Dermis blood vessel endothelial cell (primary cell): ENCODE measurements at places on chromosomes 2 and 18.

- peak; percentile 51 for DNase-seq
Observed at GRCh38 chr2:207012461-207012860, 73.1 kb downstream of the CPO start.

DNA sequence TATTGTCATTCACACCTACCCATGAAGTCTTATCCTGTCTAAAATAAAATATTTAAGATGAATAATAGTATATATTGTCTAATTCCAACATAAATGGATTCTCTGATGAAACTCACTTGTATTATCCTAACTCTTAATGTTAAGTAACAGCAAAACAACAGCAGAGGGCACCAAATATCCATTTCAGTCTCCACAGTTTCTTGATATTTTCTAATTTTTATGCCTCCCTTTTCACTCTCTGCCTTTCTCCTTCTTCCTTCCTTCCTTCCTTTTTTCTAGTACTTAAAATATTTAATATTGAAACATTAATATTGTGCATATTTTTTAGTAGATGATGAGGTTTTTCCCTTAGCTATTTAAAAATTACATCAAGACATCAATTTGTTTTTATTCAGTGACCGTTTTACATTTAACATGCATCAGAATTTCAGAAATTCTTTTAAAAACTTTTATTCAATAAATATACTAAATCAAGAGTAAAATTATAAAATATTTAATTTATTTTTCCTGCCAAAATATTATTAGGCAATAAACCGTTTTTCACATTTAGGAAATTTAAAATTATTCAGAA, 97.6 kb downstream of the WDR7 start:
- peak; percentile 71 for DNase-seq

- no peak for DNase-seq
Observed at GRCh38 chr2:219727771-219728429, 100.5 kb downstream of the SLC4A3 start.

DNA sequence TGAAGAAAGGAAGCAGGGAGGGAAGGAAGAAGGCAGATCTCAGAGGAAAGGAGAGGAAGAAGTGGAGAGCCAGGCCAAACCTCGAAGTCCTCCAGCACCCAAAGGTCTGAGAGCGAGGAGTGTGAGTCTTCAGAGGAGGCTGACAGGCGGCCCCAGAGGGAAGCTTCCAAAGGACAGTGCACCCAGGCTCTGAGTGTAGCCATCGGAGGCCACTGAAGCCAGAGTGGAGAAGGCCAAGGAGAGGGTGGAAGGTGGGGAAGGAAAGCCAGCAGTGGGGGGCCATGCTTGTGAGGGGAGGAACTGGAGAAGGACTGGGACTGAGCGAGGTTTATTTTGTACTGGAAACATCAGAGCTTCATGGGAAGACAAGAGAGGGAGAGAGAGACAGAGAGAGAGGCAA, 6.0 kb downstream of the ATP6V1B1 start:
- DNase-seq: no peak

GRCh38 chr2:72148837-72149555, 1.3 kb upstream of the CYP26B1 start:
- DNase-seq: peak; percentile 39

GRCh38 chr2:240602266-240603050, 15.9 kb downstream of the CAPN10 start:
- DNase-seq: no peak

- DNase-seq: no peak
Observed at GRCh38 chr2:13616059-13616458, 899.3 kb downstream of the TRIB2 start.

DNA sequence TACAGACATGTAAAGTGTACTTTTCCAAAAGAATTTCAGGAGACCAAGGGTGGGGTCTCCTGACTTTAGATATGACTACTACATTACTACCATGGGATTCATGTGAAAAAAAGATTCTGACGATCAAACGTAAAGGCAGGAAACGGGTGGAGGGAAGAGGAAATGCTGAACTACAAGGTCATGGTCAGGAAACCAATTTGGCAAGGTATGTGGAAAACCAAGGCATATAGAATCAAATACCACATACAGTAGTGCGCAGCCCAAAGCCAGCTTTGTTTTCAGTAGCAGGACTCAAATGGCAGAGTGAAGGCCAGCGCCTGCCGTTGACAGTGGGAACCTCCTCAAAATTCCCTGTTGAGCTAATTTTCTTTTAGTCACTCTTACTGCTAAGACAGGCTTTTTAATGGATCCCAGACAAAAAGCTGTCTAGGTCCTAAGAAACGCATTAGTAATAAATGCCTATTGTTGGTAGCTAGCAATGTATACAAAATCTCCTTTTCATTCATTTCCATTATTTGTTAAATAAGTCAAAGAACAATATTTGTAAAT, 57.6 kb upstream of the SERTAD2 start:
- DNase-seq: peak; percentile 93

- DNase-seq: no peak
Observed at GRCh38 chr2:233798335-233799086, 20.4 kb downstream of the MROH2A start.

DNA sequence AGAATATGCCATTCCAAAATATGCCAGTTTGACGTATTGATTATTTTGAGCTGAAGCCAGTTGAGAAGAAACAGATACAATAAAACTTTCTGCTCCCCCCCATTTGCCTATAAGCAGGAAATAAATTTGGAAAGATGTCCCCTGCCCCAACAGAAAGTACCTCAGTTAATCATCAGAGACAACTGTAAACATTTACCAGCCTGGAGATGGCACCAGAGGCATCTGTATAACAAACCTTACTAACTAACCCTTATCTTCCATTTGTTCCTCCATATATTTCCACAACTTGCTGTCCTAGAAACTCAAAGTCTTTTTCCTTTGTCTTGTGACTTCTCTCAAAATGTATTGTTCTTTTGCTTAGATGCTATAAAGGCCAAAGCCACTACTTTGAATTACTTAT, 93.8 kb downstream of the AKAIN1 start:
- DNase-seq: no peak
